ENCODE measurements at places on chromosomes 6 and 20.

DNA sequence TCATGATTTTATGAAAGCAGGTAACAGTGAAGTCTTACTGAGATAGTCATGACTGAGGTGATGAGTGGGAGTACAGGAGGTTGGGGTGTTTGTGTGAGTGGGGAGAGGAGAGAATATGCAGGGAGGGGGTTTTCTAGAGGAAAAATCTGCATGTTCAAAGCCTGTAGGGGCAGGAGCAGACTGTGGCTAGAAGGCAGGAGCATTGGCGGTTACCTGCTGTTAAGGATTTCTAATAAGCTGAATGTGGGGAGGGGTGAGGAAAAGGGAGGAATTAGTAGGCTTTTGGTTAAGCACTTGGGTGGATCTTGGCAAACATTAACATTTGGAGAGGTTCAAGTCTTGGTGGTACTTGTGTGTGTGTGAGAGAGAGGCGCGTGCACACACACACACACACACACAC is 70.8 kb downstream of the EYA4 start:
- no peak for DNase-seq

- DNase-seq: peak; percentile 79
Observed at GRCh38 chr20:25090492-25091429, 8.8 kb upstream of the VSX1 start.

- DNase-seq: peak; percentile 17
Observed at GRCh38 chr20:8394308-8394945, 262.4 kb downstream of the PLCB1 start.

DNA sequence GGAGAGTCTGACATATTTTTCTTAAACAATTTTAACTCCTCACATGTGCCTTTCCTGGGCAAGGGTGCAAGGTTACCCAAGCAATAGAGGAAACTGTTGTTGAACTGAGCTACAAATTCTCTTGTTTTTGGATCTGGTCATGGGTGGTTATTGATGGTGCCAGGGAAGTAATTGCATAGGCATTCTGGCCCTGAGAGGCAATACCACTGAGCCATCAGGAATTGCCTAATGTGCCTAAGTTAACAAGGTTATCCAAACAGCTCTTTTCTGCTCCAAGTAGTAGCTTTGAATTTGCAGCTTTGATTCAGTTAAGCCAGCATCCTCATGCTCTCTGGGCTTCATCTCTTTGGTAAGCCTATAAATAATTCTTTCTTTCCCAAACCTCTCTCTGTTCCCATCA is 266.0 kb upstream of the BTBD3 start:
- no peak for DNase-seq

GRCh38 chr6:129263176-129263575 is 380.2 kb downstream of the LAMA2 start:
- no peak for DNase-seq

DNA sequence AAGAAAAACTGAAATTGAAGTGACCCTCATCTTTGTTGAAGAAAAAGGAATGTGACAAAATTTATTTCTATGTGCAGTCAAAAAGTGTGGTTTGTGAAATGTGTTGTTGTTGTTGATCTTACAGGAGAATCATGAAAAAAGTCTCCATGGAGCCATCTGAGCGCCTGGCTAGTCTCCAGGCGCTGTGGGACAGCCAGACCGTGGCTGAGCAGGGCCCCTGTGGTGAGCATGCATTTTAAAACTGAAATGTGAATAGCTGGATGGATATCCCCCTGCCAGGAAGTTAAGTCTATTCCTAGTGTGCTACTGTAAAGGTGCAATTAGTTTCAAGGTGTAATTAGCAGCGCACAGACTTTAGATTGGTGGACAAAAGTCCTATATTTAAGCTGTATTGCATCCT is 170.6 kb downstream of the CARMIL1 start:
- no peak for DNase-seq

- peak; percentile 80 for DNase-seq
Observed at GRCh38 chr6:3732345-3733141, 19.0 kb downstream of the PXDC1 start.

DNA sequence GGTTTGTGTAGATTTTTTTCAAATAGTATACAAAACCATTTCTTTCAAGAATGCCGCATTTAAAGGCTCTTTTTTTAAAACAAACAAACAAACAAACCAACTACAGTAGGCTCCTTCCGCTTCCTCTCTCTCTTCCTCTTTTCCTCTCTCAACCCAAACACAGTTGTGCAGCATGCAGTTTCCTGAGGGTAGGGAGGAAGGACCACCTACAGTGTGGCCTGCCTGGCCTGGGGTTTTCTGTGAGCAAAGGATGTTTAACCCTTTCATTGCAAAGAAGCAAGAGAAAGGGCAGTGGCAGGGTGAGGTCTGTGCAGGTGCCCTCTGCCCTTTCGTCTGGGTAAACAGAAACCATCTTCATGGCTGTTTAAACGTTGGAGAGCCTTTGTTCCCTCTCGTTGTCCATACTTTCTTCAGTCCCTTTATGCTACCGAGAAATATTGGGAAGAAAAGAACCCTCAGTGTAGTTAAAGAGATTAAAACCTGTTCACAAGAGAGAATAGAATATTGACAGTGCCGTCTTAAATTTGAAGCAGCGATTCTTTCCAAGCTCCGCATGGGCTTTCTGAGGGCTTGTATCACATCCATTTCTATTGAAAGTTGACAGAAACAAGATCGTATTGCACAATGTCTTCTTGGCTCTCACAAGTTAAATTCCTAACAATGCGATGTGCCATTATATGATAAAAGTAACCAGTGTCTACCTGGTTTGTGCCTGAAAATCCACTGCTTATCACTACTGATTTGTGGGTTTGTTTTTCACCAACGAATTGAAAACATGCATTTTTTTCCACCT is 215.5 kb upstream of the SNX9 start:
- DNase-seq: no peak

DNA sequence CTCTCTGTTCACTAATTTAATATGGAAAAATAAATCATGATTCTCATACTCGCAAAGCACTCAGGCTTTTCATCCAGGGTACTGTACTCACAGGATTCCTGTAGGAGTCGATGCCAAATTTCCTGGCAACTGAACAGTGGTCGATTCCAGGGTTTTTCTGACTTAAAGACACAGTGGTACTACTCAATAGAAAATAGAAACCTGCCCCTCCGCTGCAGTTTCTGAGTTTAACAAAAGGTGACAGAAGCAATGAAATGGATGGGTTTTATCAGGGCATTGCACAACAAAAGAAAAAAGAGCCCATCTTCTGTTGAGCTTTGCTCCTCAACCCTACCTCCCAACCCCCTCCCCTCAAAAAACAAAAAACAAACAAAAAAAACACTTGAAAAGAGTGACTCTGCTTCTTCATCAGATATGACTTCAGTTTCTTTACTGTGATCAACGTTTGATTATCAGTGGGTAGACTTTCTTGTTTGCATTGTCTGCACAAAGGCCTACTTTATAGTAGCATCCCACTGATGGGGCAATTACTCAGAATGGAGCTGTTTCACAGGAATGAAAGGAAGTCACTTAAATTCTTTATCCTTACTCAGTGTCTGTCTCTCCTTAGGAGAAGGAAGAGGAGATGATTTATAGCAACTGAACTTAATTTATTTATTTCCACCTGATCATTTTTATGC is 96.2 kb upstream of the FOXO3 start:
- no peak for DNase-seq

- no peak for DNase-seq
Observed at GRCh38 chr6:132405143-132405915, 4.1 kb upstream of the MOXD1 start.

GRCh38 chr6:110877569-110877968 is 3.0 kb downstream of the AMD1 start:
- no peak for DNase-seq

GRCh38 chr6:48957781-48958180 is 505.3 kb downstream of the MMUT start:
- DNase-seq: no peak

DNA sequence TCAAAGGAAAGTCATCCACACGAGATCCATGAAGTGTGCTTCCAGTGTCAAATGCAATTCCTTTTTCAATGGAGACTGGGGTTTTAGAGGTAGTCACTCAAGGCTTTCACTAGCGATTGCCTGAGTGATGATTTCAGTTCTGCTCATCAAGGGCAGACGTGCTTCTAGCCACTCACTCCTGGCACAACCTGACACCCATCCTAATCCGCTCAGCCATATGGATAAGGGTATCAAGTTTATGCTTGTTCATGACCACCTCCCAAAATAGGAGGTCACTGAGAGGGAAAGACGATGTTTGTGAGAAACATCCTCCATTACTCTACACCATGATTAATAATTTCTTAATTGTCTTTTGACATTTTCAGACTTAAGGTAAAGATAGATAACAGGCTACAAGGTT is 91.3 kb upstream of the HEY2 start:
- DNase-seq: no peak

DNA sequence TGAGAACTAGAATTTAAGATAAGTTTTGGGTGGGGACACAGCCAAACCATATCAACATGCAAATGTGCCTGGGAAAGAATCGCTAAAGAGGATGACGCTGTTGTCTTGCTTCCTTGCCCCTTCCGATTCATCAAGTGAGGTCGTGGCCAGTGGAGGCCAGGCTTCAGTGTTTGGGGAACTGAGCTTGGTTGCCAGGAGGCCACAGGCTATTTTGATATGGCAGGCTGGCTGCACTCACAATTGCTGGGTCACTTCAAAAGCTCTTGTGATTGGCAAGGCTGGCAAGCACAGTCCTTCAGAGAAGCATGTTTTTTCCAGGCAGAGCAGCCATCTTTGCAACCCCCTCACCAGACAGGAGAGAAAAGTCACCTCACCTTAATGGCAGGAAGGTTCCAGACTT is 45.8 kb downstream of the SAMD5 start:
- DNase-seq: no peak

DNA sequence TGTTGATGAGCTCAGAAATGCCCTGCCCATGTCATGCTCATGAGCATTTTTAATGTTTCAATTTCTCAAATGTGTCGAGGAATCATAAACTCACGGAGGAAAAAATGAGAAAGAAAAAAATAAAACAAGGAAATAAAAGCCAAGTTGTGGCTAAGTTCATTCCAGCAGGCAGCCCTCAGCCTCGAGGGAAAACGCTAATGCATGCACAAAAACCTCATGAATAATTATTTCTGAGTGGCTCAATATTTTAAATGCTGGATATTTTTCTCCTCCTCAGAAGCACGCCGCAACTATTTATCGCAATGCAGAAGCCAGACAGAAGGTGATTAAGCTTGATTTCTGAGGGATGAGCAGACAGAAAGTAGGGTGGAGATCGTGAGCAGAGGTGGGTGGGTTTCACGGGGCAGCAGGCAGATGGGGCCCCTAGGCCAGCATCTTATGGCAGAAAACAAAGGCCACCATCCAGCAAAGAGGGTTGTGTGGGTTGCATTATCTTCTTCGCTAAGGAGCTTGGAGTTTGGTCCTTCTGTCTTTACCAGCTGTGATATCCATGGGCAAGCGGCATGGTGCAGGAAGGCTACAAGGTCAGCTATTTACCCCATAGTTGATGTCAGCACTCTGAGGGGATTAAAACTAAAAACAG is 151.5 kb upstream of the LRFN2 start:
- DNase-seq: no peak
